ENCODE measurements at places on chromosomes 16 and 17. TPM values are rescaled to one million over a fixed set of nuclear protein-coding genes. Genes with fewer than 3 reads are reported as not detected.

GRCh38 chr17:78107457-78107856 lies 21.1 kb downstream of the TMC6 start:
- peaks cover 26% of the 10 kb centered on the region for H3K36me3 ChIP-seq
- H3K27ac ChIP-seq, result peak overlapping the region; percentile 67
- H3K4me3 ChIP-seq, result no peak overlapping the region

DNA sequence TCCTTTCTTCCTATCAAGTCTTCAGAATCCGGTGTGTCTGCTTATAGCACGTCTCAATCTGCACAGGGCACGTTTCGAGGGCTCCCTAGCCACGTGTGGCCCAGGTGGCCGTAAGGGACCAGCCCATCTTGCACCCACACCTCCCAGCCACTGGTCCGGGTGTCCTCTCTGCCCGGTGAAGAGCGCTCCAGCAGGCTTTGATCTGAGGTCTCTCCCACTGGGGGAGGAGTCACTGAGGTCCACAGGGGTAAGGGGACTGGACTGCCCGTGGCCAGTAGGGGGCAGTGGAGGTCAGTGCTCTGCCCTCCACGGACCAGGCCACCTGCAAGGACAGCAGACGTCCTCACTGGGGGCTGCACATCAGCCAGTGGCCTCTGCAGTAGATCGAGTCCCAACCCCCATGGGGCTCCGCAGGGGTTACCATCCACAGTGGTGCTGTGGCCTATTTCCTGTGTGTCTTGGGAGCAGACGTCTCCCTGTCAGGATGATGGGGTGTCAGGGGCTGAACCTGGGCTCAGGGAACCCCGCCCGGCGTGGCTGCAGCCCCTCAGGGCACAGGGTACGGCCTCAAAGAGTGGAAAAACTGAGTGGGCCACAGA lies 204.1 kb upstream of the CIBAR2 start:
- peaks cover 7% of the 10 kb centered on the region for H3K4me1 ChIP-seq
- DNase-seq, result peak; percentile 60
- no peak overlapping the region for H3K27ac ChIP-seq
- no peak overlapping the region for H3K4me3 ChIP-seq
- H3K36me3 ChIP-seq, result no peaks in the 10 kb centered on the region

DNA sequence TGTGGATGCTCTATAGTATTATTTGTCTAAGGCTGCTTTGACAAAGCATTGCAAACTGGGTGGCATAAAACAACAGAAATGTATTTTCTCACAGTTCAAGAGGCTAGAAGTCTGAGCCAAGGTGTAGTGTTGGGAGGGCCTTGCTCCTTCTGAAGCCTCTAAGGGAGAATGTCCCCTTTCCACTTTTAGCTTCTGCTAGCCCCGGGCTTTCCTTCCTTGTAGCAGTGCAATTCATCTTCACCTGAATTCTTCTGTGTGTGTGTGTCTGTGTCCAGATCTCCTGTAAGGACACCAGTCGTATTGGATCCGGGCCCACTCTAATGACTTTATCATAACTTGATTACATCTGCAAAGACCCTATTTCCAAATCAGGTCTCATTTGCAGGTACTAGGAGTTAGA lies 18.1 kb downstream of the KCNJ16 start:
- H3K36me3 ChIP-seq, result no peaks in the 10 kb centered on the region
- no peaks in the 10 kb centered on the region for H3K4me1 ChIP-seq
- no peak overlapping the region for H3K27ac ChIP-seq

DNA sequence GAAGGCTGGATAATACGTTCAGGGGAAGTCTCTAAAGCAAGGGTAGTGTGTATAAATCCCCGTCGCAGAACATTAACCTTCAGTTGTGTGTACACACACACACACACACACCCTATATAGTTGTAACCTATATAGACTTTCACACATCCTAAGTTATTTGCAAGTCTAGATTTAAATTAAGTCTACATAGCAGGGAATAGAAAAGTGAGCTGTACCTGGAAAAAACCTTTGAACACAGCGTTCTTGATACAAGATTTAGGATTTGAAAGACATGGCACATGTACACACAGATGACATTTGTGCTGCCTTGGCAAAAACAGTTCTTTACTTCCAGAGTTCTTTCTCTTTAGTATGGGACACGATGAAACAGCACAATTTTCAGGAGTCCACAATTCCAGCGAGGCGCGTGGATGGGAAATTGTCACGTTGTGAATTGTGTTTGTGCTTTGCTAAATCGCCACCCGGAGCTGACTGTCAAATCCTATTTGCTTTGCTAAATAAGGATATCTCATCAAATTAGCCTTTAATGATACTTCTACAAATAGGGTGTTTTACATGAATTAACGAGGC lies 233.9 kb downstream of the MRTFB start:
- peaks cover 8% of the 10 kb centered on the region for H3K27me3 ChIP-seq
- no peak overlapping the region for H3K4me3 ChIP-seq
- H3K4me1 ChIP-seq, result peaks cover 42% of the 10 kb centered on the region
- DNase-seq, result no peak
- no peak overlapping the region for H3K27ac ChIP-seq
- H3K36me3 ChIP-seq, result no peaks in the 10 kb centered on the region

- H3K27me3 ChIP-seq, result no peaks in the 10 kb centered on the region
- H3K4me3 ChIP-seq, result no peak overlapping the region
- H3K4me1 ChIP-seq, result no peaks in the 10 kb centered on the region
- H3K36me3 ChIP-seq, result no peaks in the 10 kb centered on the region
Measured at GRCh38 chr17:52477824-52478699, 319.5 kb upstream of the CA10 start.

- H3K27ac ChIP-seq, result no peak overlapping the region
- DNase-seq, result no peak
- H3K27me3 ChIP-seq, result peaks cover 17% of the 10 kb centered on the region
Measured at GRCh38 chr17:34287875-34288274, 2.3 kb downstream of the CCL11 start.

GRCh38 chr17:17440938-17441675 lies 35.7 kb upstream of the MED9 start:
- H3K4me3 ChIP-seq, result no peak overlapping the region
- peaks cover 5% of the 10 kb centered on the region for H3K4me1 ChIP-seq
- H3K36me3 ChIP-seq, result no peaks in the 10 kb centered on the region
- DNase-seq, result no peak

The CEMP1 gene
- not detected for total RNA-seq

The IRX5 gene
- total RNA-seq, result 0.14 TPM

The ANKRD40CL gene
- total RNA-seq, result not detected

The MYO15B gene
- 28.7 TPM for total RNA-seq

Measured in activated CD8-positive, alpha-beta T cell treated with anti-CD3 and anti-CD28 coated beads for 36 hours (primary cell).